ENCODE measurements at places on chromosomes 6 and 20. TPM values are rescaled to one million over a fixed set of nuclear protein-coding genes. Genes with fewer than 3 reads are reported as not detected.

Gene LIME1
- 0.12 TPM for total RNA-seq

Gene CCN2
- total RNA-seq = 44.5 TPM

Gene UFL1
- total RNA-seq = 11.3 TPM

Gene TRAPPC3L
- not detected for total RNA-seq

Gene PTGIS
- total RNA-seq = 0.07 TPM
